ENCODE measurements at places on chromosomes 5 and 9.

DNA sequence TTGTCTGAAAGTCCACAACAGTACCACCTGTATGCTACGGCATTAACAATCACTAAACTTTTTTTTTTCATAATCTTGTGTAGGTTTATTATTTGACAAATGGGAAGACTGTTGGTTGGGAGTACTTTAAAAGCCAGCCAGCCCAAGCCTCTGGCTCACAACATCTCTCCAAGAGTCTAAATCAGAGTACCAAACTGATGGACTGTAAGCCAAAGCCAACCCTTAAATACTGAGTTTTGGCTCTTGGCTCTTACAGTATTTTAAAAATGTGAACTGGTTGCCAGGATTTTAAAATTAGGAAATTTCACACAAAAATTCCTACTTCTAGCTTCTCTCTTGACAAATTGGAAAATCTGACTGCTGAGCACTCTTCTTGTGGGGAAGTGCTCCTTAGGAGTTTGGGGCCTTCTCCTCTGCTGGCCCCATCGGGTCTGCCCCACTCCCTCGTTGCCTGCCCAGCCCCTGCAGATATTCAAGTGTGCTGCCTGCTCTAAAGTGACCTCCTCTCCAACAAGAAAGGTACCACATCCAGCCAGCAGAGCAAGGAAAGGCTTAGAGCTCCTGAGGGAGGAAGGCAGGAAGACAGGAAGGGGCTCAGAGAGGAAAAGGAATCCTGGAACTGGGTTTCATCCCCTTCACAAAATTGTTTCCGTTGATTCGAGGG, 21.8 kb upstream of the TMOD1 start:
- no peak for DNase-seq

DNA sequence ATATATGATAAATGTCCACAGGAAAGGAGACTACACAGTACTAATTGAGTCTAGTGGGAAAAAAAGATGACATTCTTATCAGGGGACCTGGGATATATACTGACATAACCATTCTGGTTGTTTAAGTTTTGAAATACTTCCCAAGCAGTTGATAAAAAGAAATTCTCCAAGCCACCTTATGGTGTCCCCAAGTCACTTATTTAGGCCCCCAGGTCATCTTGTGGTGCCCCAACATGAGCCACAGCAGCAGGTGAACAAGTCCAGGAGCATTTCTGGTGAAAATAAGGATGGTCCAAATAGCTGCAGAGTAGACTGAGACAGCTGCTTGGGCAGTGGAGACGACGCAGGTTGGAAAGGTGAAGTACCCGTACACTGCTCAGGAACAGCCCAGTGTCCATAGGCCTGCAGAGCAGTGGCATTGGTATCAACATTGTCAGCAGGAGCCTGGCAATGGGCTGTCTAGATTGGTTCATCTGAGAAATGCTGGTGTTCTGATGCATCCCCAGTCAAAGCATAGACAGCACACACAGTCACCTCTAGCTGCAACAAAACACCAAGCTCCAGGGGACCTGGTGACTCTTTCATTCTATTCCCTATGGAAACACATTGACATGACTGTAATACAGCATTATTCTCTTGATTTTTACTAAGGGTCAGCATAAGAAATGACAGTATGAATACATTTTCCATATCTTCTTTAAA, 430.6 kb downstream of the NR2F1-AS1 start:
- peak; percentile 15 for DNase-seq

DNA sequence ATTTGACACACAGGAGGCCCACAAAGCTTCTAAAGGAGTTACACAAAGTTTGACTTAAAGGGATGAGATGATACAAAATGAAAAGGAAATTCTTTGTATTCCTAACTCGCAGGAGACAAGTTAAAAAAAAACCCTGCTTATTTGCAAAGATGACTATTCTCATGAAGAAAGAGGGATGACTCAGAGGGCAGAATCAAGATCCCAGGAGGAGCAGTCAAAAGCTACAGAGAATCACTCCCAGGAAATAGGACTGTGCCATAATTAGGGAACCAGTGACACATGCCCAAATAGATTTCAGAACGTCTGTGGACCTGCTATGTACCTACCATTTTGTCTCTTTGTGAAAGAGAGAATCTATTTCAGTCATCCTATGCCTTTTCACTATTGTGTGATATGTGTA, 103.5 kb upstream of the ARRDC3 start:
- peak; percentile 12 for DNase-seq

DNA sequence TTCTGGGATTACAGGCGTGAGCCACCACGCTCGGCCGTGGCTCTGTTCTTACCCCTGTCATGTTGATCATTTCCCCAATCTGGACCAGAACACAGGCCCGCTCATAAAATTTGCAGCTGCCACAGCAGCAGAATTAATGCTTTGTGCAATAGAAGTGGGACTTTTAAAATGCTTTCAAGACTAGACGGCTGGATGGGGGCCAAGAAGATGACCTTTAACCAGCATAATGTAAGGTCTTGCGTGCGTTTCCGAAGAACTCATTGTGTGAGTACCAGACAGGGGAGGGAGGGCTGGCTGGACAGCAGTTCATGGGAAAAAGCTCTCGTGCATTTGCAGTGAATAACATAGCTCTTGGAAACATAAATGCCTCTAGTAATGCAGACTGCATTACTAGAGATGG, 3.5 kb upstream of the WDR38 start:
- no peak for DNase-seq

GRCh38 chr5:53170746-53171349, 61.3 kb upstream of the MOCS2 start:
- DNase-seq = no peak

DNA sequence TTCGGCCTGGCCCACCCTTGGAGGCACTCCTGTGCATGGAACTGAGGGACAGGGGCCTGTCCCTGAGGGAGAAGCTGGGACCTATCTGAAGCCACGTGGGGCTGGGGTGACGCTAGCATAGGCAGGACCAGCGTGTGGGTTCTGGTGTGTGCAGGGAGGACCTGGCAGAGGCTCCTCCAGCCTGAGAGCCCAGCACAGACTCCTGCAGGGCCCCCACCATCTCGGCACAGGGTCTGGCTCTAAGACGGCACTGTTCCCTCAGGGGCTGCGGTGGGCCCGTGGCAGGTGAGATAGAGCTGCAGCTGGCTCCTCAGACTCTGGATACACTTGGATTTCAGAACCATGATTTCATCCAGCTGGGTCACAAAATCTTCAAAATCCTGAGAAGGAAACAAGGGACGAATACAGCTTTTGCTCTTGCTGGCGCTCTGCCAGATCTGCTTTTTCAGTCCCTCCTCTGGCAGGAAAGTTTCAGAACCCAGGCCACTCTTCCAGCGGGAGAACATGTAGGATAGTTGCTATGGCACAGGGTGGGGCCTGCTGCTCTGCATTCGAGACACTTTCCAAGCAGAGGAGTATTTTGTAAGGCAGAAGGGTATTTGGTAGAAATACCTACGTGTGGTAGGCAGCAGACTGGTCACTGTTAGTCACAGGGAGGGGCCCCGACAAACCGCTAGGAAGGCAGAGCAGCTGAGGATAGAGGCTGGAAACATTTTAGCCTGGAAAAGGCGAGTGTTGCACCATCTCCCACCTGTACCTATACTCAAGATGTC, 74.7 kb downstream of the KIF24 start:
- DNase-seq = peak; percentile 83

Measured in H54 (cell line).